ENCODE measurements at places on chromosomes 4 and X. TPM values are rescaled to one million over a fixed set of nuclear protein-coding genes. Genes with fewer than 3 reads are reported as not detected.

DNA sequence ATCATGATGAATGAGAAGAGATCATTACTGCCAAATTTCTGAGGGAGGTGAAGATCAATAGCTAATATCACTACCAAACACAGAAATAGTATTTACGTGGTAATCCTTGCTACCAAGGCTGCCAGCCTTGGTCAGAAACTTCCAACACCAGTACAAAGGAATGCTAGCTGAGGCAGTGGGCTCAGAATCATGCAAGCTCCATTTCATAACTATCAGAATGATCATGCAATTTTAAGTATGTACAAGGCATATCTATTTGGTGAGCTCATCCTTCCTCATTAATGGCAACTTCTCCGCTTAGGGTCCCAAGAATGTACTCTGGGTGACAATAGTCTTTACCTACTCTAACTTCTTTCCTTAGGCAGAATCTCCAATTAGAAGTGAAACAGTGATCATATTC lies 135.0 kb downstream of the GPC3 start:
- no peak for DNase-seq

DNA sequence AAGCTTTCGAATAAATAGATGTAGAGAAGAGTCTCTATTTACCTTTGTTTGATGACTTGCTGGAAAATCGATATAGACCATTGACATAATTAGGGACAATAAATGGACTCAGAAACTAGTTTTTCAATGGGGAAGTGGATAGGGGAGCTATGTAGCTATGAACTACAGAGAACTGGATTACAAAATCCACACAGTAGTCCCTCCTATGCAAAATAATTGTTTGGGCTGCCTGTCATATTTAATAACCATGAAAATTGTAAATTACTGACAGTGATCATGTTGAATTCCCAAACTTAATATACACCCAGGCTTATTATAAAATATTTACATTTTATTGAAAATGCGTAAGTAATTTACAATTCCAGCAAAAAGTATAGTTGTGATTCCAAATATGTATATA lies 333.1 kb upstream of the FAM241A start:
- no peak for DNase-seq

- no peak for DNase-seq
These were observed 219.6 kb downstream of the SNCA start for GRCh38 chr4:89617317-89617716.

DNA sequence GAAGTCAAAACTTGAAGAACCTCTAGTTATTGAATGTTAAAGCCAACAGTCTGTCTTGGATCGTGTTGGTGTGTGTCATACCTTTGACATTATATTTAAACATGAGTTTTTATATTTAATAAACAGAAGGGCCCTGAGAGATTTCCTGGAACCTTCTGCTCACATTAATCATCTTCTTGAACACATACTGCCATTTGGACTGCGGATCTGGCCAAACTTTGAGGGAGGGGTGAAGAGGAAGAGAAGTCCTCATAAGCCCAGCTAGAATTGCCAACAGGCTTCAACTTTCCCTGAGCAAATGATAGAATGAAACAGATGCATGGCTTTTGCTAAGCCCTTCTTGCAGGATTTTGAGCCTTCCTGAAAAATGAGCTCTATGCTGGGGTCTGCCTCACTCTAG lies 27.4 kb downstream of the CCKAR start:
- no peak for DNase-seq

- DNase-seq = no peak
These were observed 403.8 kb upstream of the FAT1 start for GRCh38 chr4:187127456-187127855.

The OGT gene
- 238 TPM for total RNA-seq

- no peak for DNase-seq
These were observed 58.6 kb upstream of the MCF2 start for GRCh38 chrX:139766545-139766983.

The ENPEP gene
- 4.2 TPM for total RNA-seq

DNA sequence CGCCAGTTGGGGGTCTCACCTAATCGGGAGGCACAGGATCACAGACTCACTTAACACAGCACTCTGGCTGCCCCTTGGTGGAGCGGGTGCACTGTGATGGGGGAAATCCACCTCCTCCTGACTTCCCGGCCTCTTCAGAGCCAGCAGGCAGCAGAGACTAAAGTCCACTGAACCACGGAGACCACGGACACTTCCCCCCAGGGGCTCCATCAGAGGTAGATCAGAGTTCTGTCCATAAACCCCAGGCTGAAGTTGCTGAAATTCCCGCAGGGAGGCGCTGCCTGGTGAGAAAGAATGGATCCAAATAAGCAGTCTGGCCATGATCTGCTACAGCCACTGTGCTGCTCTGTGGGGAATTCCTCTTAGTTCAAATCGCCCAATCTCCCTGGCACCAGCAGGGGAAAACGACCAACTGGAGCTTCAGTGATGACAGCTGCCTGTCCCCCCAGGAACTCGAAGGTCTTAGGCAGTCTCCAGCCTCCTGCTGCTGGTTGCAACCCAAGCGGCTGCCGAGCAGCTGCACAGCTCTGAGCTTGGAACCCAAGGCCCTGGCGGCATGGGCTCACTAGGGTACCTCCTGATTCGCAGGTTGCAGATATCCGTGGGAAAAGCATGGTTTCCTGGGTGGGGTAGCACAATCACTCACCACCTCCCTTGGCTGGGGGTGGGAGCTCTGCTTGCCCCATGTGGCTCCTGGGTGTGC lies 106.9 kb upstream of the DCAF12L2 start:
- DNase-seq = no peak

DNA sequence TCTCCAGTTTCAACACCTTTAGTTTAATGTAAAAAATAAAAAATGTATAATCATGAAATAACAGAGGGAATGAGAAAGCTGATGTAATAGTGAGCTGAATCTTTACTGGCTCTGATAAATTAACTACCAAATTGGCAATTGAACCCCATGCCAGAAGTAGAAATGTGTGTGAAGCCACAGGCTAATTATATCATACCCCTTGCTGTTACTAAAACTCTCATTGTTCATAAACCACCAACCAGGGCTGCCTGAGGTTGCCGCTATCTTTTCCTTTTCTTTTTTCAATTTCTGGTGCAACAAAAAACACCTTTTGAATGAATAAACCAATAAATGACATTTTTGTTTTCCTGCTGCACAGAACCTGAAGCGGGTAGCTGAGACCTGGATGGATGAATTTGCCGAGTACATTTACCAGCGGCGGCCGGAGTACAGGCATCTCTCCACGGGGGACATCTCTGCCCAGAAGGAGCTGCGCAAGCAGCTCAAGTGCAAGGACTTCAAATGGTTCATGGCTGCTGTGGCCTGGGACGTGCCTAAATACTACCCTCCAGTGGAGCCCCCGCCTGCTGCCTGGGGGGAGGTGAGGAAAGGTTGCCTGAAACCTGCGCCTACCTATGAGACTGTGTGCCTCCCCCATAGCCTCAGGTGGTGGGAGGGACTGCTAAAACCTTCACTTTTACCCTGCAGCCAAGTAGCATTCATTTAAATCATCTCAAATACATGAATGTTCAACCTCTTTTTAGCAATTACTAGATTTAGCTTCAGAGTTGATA lies 216.7 kb upstream of the GALNT7 start:
- DNase-seq = no peak

- no peak for DNase-seq
These were observed 79.7 kb downstream of the KIT start for GRCh38 chr4:54737421-54737820.

GRCh38 chr4:7213807-7214206 lies 21.5 kb downstream of the SORCS2 start:
- no peak for DNase-seq

DNA sequence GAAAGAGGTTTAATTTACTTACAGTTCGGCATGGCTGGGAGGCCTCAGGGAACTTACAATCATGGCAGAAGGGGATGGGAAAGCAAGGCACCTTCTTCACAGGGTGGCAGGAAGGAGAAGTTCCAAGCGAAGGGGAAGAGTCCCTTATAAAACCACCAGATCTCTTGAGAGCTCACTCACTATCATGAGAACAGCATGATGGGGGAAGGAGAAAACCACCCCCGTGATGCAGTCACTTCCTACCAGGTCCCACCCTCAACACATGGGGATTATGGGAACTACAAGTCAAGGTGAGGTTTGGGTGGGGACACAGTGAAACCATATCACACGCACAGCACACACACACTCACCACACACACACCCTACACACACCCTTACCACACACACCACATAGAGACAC lies 104.3 kb downstream of the DCTD start:
- DNase-seq = no peak

- no peak for DNase-seq
These were observed 577.1 kb downstream of the GALNTL6 start for GRCh38 chr4:172390331-172390730.

GRCh38 chr4:143046454-143046853 lies 138.3 kb upstream of the USP38 start:
- DNase-seq = no peak

The SEL1L3 gene
- total RNA-seq = 12.6 TPM

The USP26 gene
- total RNA-seq = not detected

GRCh38 chr4:39716356-39716755 lies 18.4 kb downstream of the UBE2K start:
- no peak for DNase-seq

DNA sequence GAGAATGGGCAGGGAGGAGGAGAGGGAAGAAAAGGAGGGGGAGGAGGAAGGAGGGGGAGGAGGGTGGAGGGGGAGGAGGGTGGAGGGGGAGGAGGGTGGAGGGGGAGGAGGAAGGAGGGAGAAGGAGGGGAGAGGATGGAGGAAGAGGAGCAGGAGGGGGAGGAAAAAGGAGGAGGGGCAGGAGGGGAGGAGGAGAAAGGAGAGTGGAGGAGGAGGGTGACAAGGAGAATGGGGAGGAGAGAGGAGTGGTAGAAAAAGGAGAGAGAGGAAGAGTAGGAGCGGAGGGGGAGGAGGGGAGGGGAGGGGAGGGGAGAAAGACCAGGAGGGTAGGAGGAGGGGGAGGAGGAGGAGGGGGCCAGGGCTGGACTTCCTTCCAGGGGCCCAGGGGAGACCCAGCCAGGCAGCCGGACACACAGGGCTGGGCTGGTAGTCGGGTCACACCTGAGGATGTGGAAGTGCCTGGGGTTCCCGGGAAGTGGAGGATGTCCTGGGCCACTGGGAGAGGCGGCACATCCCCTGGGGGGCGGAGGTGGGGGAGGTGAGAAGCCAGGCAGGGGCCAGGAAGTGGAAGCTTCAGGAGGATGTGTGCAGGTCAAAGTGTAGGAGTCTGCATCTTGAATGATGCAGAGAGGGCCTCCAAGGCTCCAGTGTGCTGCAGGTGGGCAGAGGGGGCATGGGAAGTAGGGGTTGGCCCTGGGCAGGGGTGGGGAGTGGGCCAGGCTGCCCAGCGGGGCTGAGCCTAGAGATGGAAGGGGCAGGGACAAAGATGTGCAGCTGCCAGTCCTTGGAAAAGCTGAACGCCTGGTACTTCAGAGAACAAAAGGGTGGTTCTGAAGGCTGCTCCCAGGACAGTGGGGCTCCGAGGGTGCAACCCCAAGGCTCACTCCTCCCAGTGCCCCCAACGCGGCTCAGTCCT lies 18.8 kb downstream of the IL3RA start:
- DNase-seq = no peak

DNA sequence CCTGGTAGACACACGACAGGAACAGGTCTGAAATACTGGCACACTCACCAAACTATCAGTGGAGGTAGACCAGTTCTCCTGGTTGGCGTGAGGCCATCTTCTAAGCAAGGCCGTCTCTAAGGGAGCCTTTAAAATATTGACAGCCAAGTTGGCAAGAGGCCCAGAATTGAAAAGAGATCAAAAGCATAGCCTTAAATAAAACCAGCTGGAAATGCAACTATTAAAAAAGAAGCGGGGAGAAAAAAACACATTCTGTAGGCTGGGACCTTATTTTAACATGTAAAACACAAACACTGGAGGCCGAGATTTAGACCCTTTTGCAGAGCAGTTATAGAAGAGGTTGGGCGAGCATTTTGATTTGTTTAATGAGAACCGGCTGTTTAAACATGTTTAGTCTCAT lies 233.0 kb upstream of the CLNK start:
- DNase-seq = no peak

Data from tibial nerve (tissue), 4 donors.